ENCODE measurements at places on chromosomes 16 and 17.

GRCh38 chr17:73600103-73600871 lies 44.0 kb downstream of the SDK2 start:
- DNase-seq, result no peak

DNA sequence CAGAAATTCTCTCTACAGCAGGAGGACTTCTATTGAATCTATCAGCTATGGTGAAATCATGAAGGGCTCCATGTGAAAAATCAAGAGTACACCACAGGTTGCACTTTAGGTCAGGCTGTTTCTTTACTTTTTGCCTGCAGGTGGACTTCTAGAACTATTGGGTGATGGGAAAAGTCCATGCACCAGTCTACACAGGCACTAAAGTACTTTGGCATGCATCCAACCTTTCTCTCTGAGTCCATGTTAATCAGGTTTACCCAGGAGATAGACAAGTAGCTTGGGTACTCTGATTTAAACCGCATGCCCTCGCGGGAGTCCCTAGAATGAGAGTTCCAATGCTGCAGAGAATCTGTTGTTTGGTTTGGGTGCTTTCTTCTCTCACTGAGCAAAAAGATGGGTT lies 9.1 kb upstream of the ANKFN1 start:
- DNase-seq, result no peak

- DNase-seq, result no peak
Observed at GRCh38 chr16:27641260-27641659, 91.3 kb downstream of the KATNIP start.

- DNase-seq, result no peak
Observed at GRCh38 chr17:40633871-40634270, 13.7 kb downstream of the SMARCE1 start.

DNA sequence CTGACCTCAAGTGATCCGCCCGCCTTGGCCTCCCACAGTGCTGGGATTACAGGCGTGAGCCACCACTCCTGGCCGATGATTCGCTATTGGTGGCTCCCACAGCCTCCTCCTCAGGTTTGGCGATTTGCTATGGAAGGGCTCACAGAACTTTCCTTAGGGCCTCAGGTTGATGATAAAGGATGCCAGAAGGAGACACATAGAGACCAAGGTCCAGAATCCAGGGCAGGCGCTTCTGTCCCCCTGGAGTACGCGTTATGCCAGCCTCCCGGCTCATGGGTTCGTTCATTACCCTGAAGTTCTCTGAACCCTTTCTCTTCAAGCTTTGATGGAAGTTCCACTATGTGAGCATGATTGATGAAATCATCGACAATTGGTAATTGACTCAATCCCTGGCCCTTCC lies 19.9 kb downstream of the LGALS3BP start:
- no peak for DNase-seq

DNA sequence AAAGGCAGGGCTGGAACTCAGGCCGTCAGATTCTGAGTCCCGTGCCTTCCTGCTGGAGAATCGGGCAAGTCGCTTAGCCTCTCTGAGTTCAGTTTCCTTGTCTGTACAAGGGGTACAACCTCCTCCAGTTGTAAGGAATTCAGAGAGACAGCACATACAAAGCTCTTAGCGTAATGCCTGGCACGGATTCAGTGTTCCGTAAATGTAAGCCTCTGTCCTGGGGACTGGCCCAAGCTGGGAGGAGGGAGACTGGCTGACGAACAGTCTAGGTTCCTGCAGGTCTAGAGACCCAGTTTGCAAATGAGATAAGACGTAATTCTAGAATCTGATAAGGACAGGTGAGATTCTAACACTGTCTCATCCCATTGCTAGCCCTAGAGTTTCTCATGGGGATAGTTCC lies 9.9 kb downstream of the METTL22 start:
- DNase-seq, result no peak

GRCh38 chr16:20853981-20854620 lies 46.1 kb downstream of the DCUN1D3 start:
- DNase-seq, result no peak

GRCh38 chr17:80468242-80468641 lies 8.2 kb downstream of the NPTX1 start:
- no peak for DNase-seq

DNA sequence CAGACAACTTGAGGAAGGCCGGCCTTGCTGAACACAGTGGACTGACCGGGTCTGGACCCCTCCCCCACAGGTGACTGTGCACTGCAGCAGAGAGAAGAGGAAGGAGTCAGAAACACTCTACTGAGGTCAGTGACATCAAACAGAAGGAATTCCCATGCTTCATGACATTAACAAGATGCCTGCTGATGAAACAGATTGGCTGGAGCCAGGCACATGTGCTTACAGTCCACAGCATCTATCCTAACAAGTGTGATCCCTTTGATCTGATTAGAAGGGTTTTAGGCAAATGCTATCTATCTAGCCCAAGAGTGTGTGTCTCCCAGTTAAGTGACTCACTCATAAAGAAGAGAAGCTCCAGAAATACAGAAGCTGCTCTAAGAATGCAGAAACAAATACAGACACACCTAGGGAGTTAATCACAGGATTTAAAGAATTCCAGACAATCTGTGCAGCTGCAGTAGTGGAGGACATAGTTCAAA lies 90.2 kb downstream of the SYCE1L start:
- DNase-seq, result no peak

GRCh38 chr17:50477976-50478375 lies 684 bp upstream of the RSAD1 start:
- DNase-seq, result no peak

DNA sequence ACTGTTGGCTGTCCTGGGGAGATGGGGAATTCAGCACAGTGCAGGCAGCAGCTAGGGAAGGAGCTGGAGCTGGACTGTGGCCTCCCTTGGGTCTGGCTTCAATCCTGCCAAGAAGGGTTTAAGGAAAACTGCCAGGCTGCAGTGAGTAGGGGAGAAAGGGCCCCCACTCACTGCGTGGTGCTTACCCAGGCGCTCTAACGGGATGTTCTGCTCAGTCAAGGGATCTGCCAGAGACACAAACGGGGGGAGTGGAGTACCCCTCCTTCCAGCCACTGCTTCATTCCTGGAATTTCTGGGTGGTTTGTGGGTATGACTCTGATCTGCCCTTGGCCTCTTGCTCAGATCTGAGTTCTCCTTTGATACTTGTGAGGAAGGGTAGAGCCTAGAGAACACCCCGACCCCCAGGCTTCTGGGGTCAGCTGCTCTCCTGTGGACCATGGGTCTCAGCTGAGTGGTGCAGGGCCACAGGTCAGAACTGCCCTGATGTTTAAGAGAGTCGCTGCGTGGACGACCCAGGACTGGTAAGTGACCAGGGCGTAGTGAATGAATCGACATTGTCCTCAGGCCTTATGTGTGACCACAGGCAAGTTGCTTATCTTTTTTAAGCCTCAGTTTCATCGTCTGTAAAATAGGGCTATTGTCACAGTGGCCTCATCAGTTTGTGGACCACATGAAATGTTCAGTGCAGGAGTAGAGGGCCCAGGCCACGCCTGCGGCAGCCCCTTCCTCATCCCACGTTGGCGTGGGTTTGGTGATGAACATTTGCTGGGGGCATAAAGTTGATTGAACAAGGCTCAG lies 9.6 kb downstream of the CRISPLD2 start:
- DNase-seq, result no peak

DNA sequence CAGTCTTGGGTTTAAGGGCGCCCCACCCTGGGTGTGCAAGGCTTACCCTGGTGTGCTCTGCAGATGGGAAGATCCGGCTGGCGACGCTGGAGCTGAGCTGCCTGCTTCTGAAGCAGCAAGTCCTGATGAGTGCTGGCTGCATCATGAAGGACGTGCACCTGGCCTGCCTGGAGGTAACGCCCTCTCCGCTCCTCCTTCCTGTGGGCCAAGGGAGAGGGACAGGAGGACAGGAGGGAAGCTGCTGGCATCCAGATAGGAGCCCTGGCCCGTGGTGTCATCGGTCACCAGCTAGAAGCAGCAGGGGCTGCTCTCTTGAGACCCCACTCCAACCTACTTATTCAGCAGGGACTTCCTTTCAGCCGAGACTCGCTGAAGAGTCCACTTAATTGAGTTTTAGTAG lies 97.8 kb downstream of the CLEC16A start:
- no peak for DNase-seq

- no peak for DNase-seq
Observed at GRCh38 chr16:67435758-67436164, 4.8 kb downstream of the HSD11B2 start.

DNA sequence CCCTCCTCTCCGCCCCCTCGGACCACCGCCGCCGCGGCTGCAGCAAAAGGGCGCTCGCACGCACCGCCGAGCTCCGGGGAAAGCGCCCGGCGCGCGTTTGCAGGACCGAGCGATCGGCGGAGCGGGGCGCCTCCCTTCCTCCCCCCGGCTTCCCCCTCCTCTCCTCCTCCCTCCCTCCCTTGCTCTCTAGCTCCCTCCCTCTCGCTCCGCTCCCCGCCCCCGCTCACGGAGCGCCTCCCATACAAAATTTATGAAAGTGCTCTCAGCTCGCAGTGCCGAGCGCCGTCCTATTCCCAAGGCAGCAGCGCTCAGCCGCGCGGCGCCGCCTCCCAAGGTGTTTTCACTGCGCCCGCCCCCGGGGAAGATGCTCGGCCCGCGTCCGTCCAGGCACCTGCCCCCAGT lies at the start of gene RTN4RL1:
Gene RTN4RL1, minus strand, starts transcription at position 115 of the 402 bp plus-strand sequence. CDS start 469 bp downstream, outside the sequence.
- peak; percentile 72 for DNase-seq

GRCh38 chr17:81511804-81512561 lies 616 bp downstream of the ACTG1 start:
- DNase-seq, result no peak

DNA sequence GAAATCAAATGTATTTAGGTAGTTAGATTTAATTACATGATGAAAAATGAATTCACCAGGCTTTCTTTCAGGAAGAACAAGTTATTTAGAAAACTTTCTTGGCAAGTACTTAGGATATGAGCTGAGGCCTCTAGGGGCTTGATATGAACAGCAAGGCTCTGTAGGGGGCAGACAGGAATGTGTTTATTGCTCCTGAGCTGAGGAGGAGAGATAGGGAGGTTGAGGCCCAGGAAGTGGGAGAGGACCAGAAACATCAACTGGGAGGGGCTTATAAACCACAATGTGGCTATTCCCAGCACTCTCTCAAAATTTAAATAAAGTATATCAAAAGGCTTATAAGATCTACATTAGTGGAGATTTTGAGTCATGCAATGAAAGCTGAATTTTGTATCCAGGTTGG lies 154.0 kb upstream of the MAF start:
- DNase-seq, result no peak

GRCh38 chr17:35129154-35129972 lies 7.9 kb downstream of the FNDC8 start:
- DNase-seq, result no peak

DNA sequence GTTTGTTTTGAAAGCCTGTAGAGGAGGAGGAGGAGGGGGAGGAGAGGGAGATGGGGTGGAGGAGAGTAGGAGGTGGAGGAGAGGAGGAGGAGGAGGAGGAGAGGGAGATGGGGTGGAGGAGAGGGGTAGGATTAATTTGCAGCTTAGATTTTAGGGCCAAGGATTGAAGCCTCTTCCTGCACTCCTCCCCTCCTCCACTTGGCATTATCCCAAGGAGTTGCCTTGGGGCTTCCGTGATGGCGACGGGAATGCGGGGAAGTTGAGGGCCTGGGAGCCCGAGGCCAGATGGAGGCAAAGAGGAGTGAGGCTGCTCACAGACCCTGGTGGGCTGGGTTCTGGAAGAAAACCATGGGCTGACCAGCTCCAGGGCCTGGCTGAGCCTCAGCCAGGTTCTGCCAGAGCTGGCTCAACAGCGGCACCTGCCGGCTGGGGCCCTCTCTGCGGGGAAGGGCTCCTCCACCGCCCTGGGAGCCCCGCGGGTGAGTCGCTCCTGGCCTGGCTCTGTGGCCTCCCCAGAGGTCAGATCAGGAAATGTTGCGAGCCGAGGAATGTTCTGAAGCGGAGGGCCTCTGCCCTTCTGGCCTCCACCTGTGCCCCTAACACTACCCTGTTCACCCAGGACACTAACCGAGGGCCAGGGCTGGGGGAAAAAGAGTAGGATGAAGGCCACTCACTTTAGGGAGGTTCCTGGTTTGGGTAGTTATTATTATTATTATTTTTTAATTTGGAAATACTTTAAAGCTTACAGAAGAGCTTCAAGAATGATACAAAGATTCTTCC lies 23.9 kb upstream of the FMNL1 start:
- peak; percentile 91 for DNase-seq

DNA sequence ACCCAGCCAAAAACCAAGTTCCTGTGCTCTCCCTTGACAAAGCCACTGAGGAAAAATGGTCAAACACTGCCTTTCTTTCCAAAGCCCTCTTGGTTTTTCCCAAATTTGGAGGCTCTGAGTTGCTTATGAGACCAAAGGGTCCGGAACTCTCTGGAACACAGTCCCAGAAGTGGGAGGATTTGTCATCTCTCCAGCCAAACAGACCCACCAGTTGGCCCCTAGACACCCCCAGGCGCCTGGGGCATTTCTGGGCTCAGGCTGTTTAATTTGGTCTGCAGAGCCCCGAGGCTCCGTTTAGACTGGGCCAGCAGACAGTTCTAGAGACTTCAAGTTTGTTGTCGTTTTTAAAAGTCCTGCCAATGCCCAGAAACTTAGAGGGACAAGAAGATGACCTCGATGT lies 239.1 kb downstream of the SEC14L1 start:
- no peak for DNase-seq

- peak; percentile 98 for DNase-seq
Observed at GRCh38 chr17:82037092-82037888, at the start of gene DCXR. Gene DCXR (minus strand): TSS chr17:82037697. CDS start chr17:82037682, 15 bp downstream.

- DNase-seq, result no peak
Observed at GRCh38 chr16:53092284-53092683, 37.5 kb downstream of the CHD9 start.

DNA sequence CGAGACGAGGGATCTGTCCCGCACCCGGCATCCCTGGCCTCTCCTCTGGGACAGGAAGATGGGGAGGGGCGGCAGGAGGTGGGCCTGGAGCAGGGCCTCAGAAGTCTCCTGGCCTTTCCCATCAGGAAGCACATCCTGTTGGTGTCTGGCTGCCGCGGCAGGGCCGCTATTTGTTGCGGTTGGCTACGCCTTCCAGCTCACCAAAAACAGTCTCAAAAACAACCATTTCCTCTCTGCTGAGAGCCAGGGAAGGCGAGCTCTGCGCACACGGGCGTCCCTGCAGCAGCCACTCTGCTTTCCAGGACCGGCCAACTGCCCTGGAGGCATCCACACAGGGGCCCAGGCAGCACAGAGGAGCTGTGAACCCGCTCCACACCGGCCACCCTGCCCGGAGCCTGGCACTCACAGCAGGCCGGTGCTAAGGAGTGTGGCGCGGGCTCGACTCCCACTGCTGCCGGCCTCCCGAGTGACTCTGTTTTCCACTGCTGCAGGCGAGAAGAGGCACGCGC lies at the start of gene TMEM204:
Gene TMEM204, plus strand, starts transcription at position 224 of the 509 bp plus-strand sequence. CDS start 610 bp downstream, outside the sequence.
- DNase-seq, result peak; percentile 57

DNA sequence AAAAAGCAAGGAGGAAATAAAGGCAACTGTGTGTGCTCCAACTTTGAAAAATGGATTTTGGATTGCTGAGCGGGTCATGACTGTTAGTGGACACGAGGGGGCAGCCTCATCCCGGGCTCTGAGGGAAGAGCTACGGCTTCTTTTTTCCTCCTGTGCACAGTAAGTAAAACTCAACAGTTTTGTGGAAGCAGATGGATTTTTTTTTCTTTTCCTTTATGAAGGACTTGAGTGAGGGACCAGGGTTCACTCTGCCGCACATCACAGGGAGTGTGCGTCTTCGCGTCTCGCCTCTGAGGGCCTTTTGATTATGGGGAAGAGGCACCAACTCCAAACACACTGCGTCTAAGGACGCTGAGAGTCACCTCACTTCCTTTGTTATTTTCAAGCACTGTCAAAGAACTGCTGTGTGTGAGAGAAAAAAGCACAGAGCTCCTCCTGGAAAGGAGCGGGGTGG lies 80.3 kb upstream of the GOT2 start:
- no peak for DNase-seq

GRCh38 chr16:17244872-17245551 lies 225.7 kb downstream of the XYLT1 start:
- no peak for DNase-seq

All from breast epithelium (tissue), 4 donors.